GM12891 (cell line): ENCODE measurements at places on chromosomes 11 and 22.

GRCh38 chr11:3124821-3125220 is 40.3 kb downstream of the OSBPL5 start:
- DNase-seq, result no peak

- no peak for DNase-seq
Observed at GRCh38 chr11:128305588-128305987, 281.8 kb downstream of the ETS1 start.

DNA sequence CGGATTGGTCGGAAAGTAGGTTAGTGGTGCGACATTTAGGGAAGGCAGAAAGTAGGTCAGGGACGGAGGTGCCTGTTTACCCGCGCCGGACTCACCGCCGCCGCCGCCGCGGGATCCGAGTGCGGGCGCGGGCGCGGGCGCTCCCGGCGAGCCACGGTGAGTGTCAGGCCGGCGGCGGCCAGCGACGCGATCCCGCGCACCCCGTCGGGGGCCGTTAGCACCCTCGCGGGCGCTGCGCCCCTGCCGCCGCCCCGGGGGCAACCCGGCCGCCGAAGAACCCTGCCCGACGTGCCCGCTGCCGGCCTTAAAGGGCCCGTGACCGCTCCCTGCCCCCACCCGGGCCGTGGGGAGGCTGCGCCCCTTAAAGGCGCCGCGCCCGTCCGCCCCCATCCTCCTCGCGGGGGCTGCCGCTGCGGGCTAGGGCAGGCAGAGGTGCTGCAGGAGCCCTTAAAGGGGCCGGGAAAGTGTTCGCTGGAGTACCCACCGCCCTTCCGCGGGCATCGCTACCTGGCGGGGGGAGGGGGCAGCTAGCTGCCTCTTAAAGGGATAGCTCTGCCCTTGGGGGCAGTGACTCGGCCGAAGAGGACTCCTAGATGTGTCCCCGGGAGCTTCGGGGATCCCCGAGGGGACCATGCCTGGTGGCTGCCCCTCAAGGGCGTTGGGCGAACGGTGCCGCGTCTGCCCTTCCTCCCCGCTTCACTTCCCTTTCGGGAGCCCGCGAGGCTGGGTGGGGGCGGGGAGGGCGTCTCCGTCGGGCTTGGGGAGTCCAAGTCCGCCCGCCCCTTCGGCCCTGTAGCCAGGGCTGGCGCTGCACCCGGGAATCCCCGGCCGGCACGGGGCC is at the start of gene BMAL1:
Gene BMAL1 (plus strand): TSS at position 23 of the 841 bp plus-strand sequence. CDS start 76,519 bp downstream, outside the sequence.
- peak; percentile 38 for DNase-seq

GRCh38 chr11:35045236-35045820 is 93.6 kb upstream of the CD44 start:
- DNase-seq, result no peak
